ENCODE measurements at places on chromosomes 2 and 18.

- DNase-seq = no peak
These were observed 139.3 kb downstream of the CD226 start for GRCh38 chr18:69808399-69808798.

- no peak for DNase-seq
These were observed 165.2 kb downstream of the MTCL1 start for GRCh38 chr18:8870528-8870927.

GRCh38 chr18:63951302-63951705 is 2.2 kb downstream of the HMSD start:
- no peak for DNase-seq

- no peak for DNase-seq
These were observed 25.3 kb upstream of the BCL2L11 start for GRCh38 chr2:111095434-111095833.

DNA sequence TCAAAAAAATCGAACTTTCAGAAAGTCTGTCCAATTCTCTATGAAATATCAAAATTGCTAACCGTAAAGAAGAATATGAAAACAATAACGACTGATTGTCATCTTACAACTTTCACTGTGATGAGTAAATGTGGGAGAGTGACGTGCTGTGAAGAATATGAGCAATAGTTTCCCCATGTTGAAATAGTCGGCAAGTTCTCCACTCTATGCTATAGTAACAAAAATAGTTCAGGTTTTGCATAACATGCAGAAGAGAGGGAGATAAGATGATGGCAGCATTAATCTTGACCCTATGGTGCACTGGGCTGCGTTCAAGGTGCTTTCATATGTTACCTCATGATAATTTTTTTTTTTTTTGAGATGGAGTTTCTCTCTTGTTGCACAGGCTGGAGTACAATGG is 196.8 kb upstream of the CYRIA start:
- no peak for DNase-seq

DNA sequence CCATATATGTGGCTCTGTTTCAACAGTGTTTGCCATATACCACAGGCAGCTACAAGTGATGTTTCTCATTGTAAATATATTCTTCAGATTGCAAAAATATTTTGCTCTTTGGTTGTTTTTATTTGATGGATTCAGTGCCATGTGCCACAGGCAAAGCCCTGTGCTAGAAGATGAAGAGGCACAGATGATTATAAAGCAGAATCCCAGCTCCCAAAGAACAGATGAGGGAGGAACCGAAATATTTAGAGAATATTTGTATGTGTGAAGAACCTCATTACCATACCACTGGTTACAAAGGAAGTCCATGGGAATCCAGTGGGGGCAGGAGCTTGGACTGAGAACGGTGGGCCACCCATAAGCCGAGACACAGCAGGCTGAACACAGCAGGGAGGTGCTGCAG is 143.8 kb upstream of the NDUFV2 start:
- no peak for DNase-seq

GRCh38 chr2:176130147-176130956 is 847 bp downstream of the HOXD8 start:
- DNase-seq = no peak

DNA sequence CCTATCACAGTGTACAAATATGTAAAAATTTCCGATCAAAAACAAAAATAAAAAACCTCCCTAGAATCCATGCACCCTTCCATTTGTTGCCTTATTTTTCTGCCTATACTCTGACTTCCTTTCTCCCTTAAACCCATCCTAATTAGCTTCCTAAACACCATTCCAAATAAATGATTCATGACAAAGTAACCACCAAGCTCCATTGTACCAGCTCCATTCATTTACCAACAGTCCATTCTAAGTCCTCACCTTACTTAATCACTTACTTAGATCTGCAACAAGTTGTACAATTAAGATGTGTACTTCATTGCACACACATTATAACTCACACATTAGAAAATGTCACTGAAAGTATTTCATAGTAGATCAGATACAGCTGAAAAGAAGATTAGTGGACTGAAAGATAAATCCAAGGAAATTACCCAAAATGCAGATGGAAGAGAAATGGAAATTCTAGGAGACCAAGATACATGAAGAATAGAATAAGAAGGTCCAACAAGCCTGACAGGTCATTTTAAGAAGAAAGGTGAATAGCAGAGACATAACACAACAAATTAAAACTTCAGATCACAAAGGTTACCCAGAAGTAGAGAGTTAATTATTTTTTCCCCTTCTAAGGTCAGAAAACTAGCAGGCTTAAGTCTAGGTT is 154.6 kb downstream of the DYM start:
- DNase-seq = no peak

- no peak for DNase-seq
These were observed 341.8 kb downstream of the ALK start for GRCh38 chr2:29579495-29580169.

- DNase-seq = no peak
These were observed 66.9 kb downstream of the TRAPPC12 start for GRCh38 chr2:3446381-3446780.

DNA sequence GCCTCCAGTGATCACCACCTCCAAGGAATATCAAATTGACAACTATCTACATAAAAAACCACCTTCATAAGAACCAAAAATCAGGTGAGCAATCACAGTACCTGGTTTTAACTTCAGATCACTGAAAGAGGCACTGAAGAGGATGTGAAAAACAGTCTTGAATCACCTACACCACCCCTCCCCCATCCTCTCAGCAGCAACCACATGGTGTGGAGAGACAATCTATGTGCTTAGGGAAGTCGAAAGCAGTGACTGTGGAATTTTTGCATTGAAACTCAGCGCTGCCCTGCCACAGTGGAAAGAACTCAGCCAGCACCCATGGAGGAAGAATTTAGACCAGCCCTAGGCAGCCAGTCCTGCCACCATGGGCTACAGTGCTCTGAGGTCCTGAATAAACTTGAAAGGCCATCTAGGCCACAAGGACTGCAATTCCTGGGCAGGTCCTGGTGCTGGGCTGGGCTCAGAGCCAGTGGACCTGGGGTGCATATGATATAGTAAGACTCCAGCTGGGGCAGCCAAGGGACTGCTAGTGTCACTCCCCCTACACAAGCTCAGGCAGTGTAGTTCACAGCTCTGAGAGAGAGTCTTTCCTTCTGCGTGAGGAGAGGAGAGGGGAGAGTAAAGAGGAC is 75.6 kb downstream of the ATL2 start:
- no peak for DNase-seq

DNA sequence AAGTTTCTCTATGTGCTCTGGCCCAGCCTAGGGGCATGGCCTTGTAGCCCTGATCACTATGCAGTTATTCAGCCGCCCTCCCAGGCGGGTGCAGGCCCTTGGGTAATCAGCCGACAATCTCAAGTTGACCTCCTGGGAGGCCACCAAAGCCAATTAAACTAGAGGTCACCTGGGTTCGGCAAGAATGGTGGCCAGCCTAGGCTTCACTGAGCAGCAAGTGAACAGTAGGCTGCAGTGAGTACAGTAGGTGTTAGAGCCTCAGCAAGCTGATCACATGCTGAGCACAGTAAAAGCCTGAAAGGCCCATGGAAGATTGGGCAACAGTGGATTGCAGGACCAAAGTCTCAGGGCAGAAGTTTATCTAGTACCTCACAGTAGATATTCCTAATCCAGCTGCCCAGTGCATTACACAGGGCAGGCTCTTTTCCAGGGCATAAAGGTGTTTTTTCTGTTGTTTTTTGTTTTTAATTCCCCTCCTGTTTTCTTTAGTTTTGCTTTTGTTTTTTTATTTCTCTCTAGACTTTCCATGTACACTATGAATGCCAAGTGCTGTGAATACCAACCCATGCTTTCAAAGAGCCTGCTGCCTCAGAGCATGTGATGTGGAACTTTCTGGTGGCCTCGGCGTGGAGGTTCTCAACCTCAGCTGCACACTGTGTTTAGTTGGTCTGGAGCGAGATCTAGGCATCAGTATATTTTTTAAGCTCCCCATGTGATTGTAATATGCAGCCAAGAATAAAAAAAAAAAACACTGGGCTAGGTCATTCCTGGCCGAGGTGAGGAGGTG is 55.9 kb upstream of the ATL2 start:
- DNase-seq = no peak

DNA sequence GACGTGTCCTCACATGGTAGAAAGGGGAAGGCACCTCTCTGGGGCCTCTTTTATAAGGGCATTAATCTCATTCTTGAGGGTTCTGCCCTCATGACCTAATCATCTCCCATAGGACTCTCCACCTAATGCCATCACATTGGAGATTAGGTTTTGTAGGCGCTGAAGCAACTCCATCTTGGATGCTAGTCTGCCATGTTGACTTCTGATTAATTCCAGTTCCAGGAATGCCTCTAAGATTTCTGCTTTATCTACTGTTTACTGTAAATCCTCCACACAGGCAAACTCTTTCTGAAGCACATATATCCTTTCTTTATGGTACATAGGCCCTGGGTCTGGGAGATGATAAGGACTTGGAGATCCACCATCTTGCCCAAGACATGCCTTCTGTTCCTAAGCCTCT is 49.3 kb upstream of the YWHAQ start:
- DNase-seq = no peak

DNA sequence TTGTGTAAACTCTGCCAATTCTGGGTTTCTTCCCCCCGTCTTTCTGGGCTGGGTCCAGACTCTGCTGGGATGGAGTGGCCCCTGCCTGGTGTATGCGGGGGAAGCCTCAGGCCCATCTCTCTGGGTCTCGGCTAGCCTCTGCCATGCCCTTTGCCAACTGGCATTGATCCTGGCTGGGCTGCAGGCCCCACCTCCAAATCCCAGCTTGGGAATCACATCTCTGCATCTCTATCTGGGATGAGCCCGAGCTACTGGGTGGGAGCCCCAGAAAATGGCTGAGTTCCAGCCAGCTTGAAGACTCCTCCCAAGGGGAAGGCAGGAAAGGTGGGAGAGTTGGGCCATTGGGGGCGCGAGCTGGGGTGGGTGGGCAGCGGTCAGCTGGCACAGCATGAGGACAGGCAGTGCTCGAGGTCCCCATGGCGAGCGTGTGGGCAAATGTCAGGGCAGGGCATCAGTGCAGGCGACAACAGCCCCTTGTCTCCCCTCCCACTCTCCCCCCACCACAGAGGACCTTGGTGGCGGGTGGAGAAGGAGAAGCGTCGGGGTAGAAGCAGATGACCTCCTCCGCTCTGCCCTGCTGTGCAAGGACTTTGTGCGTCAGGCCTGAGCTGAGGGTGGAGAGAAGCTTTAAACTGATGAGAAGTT is 139.4 kb downstream of the ASB1 start:
- DNase-seq = no peak

- no peak for DNase-seq
These were observed 54.3 kb downstream of the GULP1 start for GRCh38 chr2:188345831-188346458.

DNA sequence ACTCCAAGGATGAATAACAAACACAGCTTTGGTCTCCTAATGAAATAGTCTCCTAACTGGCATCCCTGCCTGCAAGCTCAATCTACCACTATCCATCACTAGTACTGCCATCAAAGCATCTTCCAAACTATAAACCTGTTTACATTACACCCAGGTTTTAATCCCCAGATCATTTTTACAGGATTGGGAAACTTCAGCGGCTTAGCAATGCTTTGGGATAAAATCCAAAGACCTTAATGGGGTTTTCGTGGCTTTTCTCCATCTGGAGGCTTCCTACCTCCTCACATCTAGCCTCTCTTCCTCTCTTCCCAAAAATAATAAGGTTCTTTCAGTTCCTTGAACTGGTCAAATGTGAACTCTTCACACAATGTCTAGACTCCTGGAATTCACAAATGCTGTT is 92.2 kb upstream of the SETBP1 start:
- DNase-seq = no peak

DNA sequence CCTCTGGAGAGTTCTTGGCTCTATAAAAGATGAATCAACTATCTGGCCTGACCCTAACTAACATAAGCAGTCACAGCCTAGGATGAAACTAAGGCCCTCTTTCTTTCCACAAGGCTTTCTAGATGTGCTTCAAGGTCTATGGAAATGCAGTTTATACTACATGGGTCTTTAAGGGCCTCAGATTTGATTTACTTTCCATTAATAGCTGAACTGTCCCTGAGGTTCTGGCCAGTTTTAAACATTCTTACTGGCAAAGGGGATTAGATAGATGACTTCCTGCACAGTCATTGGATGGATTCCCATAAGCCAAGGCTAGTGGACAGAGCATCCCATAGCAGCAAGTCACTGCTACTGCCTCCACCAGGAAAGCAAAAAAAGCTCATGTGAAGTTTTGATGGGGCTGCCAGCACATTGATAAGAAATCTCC is 38.1 kb upstream of the LCLAT1 start:
- DNase-seq = no peak

DNA sequence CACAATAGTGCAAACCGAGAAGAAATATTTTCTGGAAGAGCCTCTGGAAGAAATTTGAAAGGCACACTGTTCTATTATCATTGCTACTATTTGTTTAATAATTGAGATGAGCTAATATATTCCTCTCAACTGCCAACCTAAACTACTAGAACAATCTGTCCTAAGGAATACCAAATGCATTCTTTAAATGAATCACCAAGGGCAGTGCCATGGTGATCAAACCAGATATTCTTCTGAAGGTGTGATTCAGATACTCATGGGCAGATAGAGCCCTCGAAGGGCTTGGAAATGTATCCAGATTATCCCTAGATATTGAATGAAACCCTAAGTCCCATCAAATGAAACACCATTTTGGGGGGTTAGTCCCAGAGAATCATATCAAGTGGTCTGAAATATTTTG is 76.6 kb downstream of the FIGN start:
- no peak for DNase-seq

GRCh38 chr2:130850788-130851623 is 14.3 kb downstream of the ARHGEF4 start:
- no peak for DNase-seq

DNA sequence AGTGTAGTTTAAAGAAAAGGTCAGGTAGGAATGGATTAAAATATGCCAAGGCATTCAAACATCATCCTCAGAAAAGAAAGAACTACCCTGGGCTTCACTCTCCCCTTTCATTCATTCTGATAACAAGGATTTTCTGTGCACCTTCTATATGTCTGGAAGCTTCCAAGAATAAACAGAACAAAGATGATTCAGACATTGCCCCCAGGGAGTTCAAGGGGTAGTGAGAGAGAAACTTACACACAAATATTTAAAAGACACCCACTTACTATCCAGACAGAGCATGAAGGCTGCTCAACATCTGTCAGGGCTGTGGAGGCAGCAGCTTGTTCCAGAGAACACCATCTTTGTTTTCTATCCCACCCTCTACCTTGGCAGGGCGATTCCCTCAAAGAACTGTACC is 140.5 kb downstream of the ALK start:
- DNase-seq = no peak

DNA sequence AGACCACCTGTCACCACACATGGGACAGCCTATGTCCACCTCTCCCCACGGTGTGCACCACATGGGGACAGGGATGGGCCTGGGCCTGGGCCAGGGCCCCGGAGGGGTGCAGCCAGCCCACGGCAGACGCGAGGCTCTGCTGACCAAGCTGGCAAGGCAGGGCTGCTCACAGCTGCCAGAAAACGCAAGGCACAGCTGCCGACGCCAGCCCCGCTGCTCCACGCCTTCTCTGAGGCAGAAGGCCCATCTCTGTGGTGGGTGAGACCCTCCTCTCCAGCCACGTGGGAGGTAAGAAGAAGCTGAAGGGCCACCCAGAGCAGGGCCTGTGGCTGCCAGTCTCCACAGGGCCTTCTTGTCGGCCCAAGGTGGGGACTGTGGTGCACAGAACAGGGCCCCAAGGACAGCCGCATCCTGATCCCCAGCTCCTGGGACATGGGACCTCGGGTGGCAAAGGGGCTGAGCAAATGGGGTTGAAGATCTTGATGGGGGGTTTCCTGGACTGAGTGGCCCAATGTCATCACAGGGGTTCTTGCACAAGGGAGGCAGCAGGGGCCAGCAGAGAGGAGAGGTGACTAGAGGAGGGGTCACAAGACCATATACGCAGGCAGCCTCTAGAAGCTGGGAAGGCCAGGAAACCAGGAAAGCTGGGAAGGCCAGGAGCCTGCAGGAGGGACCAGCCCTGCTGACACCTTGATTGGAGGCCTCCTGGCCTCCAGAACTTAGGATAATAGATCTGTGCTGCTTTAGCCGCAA is 72.3 kb downstream of the NDUFA10 start:
- no peak for DNase-seq

Measured in stimulated activated CD4-positive, alpha-beta T cell treated with anti-CD3 and anti-CD28 coated beads, Interleukin-15, amount 100 ng/mL, for 1 hour (primary cell).